ENCODE measurements at places on chromosomes 12 and 14.

GRCh38 chr12:98490501-98491453 lies 24.6 kb upstream of the TMPO start:
- peak; percentile 76 for DNase-seq

- no peak for DNase-seq
Observed at GRCh38 chr14:23829736-23830471, 123.7 kb upstream of the DHRS4 start.

- DNase-seq = no peak
Observed at GRCh38 chr14:39015964-39016577, 87.0 kb downstream of the SEC23A start.

DNA sequence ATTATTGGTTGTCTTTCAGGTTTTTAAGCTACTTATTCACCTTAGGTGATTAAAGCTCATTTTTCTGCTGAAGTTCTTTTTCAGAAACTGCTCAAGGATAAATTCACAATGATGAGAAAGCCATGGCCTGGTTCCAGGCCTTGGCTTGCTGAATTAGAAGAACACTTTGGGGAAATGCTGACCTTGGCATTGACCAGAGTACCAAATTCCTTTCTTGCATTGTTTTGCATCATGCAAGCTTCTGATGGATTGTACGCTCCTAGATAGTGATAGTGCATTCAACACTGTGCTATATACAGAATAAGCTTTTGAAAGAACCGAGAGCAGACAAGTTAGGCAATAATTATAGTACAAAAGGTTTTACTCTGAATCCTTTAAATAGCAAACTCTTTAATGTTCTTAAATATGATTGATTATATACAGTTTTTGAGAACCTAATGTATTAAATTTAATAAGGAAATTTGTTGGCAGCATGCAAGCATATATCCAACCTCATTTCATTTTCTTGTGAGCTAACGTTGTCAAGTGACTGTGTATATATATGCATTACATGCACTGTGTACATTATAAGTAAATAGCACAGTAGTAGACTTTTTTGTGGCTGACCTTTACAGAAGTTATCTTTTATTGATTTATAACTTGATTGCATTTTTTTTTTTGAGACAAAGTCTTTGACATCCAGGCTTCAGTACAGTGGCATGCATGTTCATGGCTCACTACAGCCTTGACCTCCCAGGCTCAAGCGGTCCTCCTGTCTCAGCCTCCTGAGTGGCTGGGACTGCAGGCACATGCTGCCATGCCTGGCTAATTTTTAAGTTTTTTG lies 99.2 kb downstream of the DIP2B start:
- no peak for DNase-seq

GRCh38 chr12:86042062-86042461 lies 168.0 kb downstream of the NTS start:
- no peak for DNase-seq

DNA sequence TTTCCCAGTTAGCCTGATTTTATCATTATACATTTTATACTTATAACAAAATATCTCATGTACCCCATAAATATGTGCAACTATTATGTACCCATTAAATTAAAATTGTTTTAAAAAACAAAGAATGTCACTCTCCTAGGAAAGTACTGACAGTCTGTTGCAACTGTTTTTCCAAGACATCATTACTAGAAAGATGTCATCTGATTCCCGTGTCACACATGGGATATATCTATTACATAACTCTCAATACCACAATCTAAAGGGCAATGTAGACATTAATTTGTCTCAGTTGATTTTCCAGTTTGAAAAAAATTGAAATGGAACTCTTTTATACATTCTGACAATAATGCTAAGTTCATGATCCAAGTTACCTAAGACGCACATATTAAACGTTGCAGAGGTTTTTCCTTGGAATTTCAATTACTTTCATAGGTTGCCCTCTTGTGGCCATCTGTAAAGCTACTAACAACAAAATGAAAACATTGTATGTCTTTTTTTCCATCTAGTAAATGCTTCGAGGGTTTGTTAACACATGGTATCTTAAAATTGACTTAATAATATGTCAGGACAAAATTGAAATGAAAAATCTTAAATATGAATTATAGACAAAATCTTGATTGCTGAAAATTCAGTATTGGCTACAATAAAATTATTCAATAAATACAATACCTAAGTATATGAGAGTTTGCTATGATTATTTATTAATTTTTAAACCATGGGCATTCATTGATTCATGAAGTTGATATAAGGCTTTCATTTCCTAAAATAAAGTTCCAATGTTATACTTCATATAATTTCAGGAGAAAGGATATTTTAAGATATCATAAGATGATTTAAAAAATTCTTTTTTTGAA lies 131.6 kb downstream of the PPFIA2 start:
- DNase-seq = no peak

GRCh38 chr14:89660166-89660565 lies 243.1 kb upstream of the FOXN3 start:
- DNase-seq = no peak

GRCh38 chr14:32055175-32055574 lies 21.9 kb upstream of the ARHGAP5 start:
- DNase-seq = no peak
